ENCODE measurements at places on chromosomes 7 and 10.

DNA sequence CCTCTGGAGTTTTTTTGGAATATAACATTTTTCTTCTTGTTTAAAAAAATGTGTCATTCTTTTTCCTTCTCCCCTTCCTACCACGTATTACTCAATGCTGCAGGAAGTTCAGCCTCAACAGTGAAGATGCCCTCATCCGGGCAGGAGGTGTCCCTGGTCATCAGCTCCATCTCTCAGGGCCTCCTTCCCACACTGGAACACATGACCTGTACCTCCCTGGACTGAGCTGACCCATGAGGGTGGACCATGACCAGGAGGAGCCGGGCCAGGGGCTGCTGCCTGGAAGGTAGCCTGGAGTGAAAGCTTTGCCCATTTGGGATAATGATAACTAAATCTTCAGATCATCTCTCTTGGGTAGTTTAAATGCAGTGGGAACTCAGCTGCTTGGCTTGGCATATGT, 316.5 kb upstream of the ZMIZ1 start:
- DNase-seq, result no peak

- DNase-seq, result no peak
Measured at GRCh38 chr7:17185690-17186070, 112.8 kb upstream of the AHR start.

DNA sequence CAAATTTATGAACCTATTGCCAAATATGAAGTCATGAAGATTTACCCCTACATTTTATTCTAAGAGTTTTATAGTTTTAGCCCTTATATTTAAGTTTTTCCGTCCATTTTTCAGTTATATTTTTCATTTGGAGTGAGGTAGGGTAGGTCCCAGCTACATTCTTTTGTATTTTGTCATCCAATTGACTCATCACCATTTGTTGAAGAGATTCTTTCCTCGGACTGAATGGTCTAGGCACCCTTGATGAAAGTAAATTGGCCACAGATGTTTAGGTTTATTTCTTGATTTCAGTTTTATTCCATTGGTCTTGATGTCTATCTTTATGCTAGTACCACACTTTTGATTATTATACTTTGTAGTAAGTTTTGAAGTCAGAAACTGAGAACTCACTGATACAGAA, 22.7 kb downstream of the CYP2C19 start:
- DNase-seq, result no peak

DNA sequence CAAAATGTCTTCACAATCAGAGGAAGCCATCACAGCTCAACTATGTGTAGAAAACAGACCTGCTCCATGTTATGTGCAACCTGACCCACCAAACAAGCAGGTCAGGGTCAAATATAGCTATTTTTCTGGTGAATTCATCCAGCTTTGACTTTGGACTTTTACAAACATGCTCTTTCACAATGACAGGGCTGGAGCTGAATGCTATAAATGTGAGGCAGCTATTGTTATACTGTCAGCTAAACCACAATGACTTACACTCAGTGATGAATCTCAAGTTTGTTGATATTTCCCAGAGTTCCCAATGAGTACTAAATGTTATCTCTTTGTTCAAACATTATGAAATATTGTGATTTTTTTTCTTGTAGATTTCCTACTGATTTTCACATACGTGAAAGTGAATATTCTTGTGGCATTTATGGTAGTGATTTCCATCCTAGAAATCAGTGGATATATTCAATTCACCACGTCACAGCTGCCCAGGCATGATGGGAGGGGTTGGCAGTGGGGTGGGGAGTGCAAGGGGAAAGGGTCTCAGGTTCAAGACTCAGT, 2.5 kb upstream of the ITIH2 start:
- DNase-seq, result no peak

- no peak for DNase-seq
Measured at GRCh38 chr7:112036071-112036470, 170.1 kb downstream of the DOCK4 start.

GRCh38 chr7:107712896-107713295, 31.0 kb upstream of the CBLL1 start:
- no peak for DNase-seq

DNA sequence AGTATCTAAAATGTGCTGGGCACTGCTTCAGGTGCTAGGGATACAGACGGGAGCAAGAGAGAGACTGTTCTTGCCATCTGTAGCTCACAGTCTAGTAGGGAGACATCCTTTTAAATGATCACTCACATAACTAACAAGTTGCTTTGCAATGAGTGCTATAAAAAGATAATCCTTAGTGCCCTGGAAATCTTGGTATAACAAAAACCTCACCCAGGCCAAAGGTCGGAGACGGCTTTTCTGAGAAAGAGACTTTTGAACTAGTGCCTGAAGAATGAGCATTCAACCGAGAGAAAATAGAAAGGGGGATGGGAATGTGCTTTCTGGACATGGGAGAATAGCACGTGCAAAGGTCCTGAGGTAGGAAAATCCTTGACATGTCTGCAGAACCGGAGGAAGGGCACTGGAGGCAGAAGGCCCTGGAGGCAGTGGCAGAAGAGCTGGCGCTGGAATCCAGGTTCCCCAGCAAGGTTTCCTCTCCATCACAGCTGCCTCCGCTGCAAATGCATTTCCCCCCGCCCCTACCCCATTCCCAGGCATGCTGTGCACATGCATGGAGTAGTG, 89.4 kb downstream of the COL13A1 start:
- no peak for DNase-seq

DNA sequence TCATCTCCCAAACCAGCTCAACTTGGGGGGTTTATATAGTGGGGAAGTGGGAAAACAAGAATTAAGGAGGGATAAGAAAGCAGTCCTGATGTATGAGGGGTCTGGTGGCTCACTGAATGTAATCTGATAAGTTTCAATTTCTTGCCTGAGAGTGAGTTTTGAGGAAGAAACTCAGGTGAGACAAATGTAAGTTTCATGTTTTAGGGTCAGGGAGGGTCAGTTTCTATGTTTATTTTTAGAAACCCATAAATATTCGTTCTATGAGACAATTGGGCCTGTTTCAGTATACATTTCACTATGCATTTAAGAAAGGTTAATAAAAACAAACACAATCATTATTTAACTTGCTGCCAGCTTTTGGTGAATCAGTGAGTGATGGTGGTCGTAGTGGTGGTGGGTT, 128.0 kb upstream of the MBL2 start:
- DNase-seq, result no peak

DNA sequence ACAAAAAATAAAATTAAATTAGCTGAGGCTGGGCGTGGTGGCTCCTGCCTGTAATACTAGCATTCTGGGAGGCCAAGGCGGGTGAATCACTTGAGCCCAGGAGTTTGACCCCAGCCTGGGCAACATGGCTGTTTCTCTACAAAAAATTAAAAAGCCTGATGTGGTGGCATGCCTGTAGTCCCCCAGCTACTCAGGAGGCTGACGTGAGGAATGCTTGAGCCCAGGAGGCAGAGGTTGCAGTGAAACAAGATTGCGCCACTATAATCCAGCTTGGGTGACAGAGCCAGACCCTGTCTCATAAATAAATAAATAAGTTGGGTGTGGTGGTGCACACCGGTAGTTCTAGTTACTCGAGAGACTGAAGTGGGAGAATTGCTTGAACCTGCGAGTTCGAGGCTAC, 65.1 kb downstream of the GNA12 start:
- DNase-seq, result no peak
